GM18507 (cell line): ENCODE measurements at places on chromosomes 4 and X.

- peak; percentile 44 for DNase-seq
Measured at GRCh38 chr4:8607603-8608481, 15.3 kb downstream of the CPZ start.

DNA sequence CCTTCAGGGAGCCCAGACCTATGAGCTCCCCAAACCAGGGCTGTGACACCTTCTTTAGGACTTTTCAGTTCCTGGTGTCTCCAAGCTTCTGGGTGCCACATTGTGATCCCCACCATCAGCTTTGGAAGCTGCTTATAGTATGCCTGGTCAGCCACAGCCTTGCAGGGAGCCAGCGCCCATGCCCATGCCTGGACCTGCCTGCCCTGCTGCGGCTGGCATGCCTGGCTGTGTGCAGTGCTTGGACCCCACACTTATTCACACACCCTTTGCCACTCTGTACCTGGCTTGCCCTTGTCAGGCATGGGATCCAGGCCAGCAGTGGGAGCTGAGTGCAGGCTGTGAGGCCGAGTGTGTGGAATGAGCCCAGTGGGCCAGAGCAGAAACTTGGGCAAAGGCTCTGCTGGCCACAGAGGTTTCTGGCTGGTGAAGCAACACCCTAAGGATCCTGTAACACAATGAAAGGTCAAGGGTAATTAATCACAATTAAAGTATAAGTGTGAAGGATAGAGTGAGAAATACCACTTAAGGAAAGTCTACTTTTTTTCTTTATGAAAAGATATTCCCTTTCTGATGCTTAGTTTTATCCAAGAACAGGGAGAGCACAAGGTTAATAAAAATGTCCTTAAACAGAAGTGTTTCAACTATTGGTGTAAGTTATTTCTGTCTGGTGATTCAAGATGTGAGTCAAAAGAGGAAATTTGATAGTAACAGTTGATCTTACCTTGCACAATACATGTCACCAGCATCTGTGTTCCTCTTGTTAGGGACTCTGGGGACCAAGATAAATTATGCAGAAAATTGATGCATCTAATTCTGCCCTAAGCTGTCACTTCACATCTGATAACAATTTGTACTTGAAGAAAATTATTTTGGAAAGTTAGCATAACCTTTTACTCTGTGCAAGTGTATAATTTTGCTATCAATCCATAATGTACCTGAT is 161.8 kb downstream of the FAM47A start:
- no peak for DNase-seq

GRCh38 chr4:141132072-141132708 is 1.1 kb downstream of the RNF150 start:
- DNase-seq: no peak

DNA sequence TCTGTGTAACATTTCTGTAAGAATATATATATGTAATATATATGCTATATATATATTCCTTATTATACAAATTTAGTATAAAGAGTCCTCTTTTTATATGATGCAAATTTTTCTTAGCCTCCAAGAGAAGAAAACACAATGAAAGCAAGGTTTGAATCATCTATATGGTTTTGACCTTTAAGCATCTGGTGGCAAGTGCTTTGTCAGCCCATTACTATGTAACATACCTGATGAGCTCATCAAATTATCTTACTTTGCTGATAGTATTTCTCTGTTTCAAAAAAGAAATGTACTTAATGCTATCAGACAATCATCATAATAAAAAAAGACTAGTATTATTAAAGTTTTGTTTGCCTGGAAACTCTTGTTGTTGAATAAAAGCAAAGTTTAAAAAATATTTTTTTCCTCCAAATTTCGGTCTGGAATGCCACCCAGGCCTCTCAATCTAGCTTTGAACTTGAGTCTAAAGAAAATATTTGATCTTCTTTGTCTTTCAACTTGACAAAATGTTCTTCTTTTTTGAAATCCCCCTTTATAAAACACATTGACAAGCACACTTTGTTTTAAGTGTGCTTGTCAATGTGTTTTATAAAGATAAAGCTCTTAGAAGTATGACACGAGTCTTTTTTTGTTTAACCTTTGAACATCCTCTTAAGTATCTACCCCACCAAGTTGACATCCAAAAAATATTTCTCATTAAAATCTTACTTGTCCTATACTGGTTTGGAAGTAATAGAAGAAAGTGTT is 26.2 kb downstream of the ZNF330 start:
- no peak for DNase-seq

- no peak for DNase-seq
Measured at GRCh38 chr4:156924774-156925315, 46.8 kb downstream of the PDGFC start.

- no peak for DNase-seq
Measured at GRCh38 chrX:150676221-150676620, 17.0 kb upstream of the MTMR1 start.

- no peak for DNase-seq
Measured at GRCh38 chrX:133323431-133323830, 91.9 kb downstream of the GPC4 start.
